ENCODE measurements at places on chromosomes 11 and 22.

GRCh38 chr11:131467645-131468394, 97.4 kb downstream of the NTM start:
- no peak for DNase-seq

GRCh38 chr22:19962246-19962908, 20.8 kb upstream of the TXNRD2 start:
- DNase-seq, result peak; percentile 73

- DNase-seq, result no peak
Measured at GRCh38 chr22:39469681-39470450, 13.1 kb downstream of the MGAT3 start.

DNA sequence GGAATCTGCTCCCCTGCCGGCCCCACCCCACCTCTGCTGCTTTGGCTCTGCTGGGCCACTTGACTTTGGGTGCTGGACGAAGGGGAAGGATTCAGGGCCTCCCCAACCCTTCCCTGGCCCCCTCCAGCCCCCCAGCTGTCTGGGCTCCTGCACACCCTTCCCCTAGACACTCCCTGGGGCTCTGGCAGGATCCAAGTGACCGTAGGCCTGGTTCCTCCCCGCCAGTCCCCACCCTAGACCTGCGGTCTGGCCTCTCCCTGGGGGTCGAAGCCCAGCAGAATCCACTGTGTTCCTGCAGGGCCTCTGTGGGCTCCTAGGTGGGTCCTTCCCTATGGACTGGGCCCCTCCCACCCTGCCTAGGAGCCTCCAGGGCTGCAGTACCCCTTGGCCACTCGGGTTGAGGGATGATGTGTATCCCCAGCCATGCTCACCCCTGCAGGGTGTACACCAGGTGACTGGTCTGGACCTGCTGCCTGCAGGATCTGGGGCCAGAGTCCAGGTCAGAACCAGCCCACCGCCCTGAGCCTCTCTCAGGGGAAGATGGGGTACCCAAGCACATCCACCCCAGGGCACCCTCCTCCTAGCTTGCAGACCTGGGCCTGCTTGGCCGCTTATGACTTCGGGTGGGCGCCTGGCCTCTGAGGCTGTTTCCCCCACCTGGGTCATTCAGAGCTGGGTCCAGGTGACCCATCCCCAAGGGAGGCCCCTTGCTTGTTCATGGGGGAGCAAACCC, 5.6 kb downstream of the PIM3 start:
- no peak for DNase-seq

- no peak for DNase-seq
Measured at GRCh38 chr11:61173456-61173855, 12.2 kb upstream of the VPS37C start.

DNA sequence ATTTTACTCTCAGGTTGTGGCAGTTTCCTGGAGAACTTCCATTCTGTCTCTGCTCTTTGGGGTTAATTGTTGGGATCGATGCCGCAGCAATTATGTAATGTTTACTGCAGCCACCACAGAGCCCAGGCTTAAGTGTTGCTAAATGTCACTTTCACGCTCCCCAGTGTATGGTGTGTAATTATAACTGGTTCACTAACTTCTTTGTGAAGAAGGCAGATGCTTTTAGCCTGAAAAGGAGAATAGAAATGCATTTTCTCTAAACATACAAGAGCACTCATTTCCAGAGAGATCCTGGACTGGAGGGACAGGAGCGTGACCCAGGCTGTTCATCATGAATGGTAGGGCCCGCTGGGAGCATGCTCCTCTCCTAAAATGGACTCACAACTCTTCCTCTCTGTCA, 132.2 kb upstream of the PLET1 start:
- DNase-seq, result peak; percentile 91
